ENCODE measurements at places on chromosomes 16 and 17.

- H3K4me1 ChIP-seq: peaks cover 5% of the 10 kb centered on the region
- no peaks in the 10 kb centered on the region for H3K27me3 ChIP-seq
- no peak overlapping the region for H3K27ac ChIP-seq
- no peaks in the 10 kb centered on the region for H3K36me3 ChIP-seq
These were observed 22.9 kb upstream of the C1QL1 start for GRCh38 chr17:44990994-44991393.

GRCh38 chr16:73214825-73215677 is 167.1 kb upstream of the ZFHX3 start:
- peaks cover 21% of the 10 kb centered on the region for H3K4me1 ChIP-seq
- no peaks in the 10 kb centered on the region for H3K27me3 ChIP-seq
- H3K27ac ChIP-seq: peak overlapping the region; percentile 41
- DNase-seq: no peak
- no peaks in the 10 kb centered on the region for H3K36me3 ChIP-seq
- no peak overlapping the region for H3K4me3 ChIP-seq

GRCh38 chr17:43587647-43588046 is 41.5 kb upstream of the ETV4 start:
- H3K4me1 ChIP-seq: peaks cover 4% of the 10 kb centered on the region
- H3K4me3 ChIP-seq: no peak overlapping the region
- H3K27ac ChIP-seq: no peak overlapping the region
- DNase-seq: no peak
- no peaks in the 10 kb centered on the region for H3K36me3 ChIP-seq

DNA sequence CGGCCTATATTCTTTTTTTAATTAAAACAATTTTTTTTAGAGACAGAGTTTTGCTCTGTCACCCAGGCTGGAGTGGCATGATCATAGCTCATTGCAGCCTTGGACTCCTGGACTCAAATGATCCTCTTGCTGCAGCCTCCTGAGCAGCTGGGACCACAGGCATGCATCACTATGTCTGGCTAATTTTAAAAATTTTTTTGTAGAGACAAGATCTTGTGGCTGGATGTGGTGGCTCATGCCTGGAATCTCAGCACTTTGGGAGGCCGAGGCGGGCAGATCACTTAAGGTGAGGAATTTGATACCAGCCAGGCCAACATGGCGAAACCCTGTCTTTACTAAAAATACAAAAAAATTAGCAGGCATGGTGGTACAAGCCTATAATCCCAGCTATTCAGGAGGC is 54.8 kb upstream of the MSI2 start:
- no peak for DNase-seq
- no peaks in the 10 kb centered on the region for H3K36me3 ChIP-seq
- H3K4me1 ChIP-seq: no peaks in the 10 kb centered on the region
- no peak overlapping the region for H3K27ac ChIP-seq
- no peak overlapping the region for H3K4me3 ChIP-seq

DNA sequence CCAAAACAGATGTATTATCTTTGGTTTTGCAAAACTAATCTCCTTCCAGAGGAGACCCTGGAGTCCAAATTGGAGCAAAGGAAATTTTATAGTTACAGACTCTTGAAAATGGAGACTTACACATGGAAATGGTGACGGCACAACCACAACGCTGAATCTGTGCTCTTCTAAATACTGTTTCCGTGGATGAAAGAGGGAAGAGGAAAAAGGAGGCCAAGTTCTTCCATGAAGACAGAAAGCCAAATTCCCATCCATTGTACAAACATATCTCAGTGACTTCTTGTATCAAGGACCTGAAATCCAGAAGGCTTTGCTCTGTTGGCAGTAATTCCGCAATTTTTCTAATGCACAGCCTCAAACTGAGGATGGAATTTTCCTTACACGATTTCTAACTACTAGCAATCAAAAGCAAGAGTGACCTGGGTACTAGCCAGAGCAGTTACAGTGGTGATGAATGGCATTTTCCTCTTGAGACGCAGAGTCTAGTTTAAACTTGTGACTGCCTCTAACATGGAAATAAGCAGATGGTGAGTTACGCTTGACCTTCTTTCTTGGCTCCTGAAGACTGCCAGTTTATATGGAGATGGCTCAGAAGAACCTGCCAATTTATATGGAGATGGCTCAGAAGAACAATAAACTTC is 38.5 kb downstream of the VPS53 start:
- H3K4me3 ChIP-seq: no peak overlapping the region
- peak overlapping the region; percentile 57 for H3K27ac ChIP-seq
- peaks cover 15% of the 10 kb centered on the region for H3K4me1 ChIP-seq
- no peaks in the 10 kb centered on the region for H3K36me3 ChIP-seq
- no peak for DNase-seq

DNA sequence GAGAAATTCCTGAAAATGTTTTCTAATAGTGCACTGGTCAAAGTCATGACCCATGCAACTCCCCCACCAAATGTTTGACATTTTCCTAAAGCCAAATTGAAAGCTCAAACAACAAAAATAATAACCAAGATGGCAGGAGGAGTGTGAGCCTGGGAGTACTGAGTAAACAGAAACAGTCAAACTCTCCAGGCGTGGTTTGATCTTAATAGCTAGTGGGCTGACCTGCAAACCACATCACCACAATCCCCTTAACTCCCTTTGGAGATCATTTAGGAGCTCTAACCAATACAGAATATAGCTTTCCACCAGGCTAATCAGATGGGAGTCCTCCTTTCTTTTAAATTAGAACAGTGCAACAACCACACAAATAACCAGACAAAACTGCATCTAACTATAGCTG is 19.2 kb upstream of the MEIOC start:
- DNase-seq: no peak
- H3K36me3 ChIP-seq: no peaks in the 10 kb centered on the region
- no peaks in the 10 kb centered on the region for H3K27me3 ChIP-seq
- no peaks in the 10 kb centered on the region for H3K4me1 ChIP-seq
- no peak overlapping the region for H3K4me3 ChIP-seq
- no peak overlapping the region for H3K27ac ChIP-seq

DNA sequence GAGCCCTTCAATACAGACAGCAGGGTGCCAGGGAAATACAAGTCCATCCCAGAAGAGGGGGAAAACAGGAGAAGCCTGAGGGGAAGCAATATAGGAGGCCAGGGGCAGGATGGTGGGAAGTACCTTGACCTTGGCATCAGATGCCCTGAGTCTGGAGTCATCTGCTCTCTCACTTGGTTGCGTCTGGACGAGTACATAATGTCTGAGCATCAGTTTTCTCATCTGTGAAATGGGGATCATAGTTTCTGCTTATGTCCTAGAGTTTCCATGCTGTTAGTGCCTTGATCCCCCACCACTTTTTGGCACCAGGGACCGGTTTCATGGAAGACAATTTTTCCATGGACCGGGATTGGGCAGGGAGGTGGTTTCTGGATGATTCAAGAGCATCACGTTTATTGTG is 2.3 kb downstream of the STAT5A start:
- no peak for DNase-seq
- H3K4me3 ChIP-seq: no peak overlapping the region
- no peak overlapping the region for H3K27ac ChIP-seq
- H3K4me1 ChIP-seq: peaks cover 32% of the 10 kb centered on the region
- peaks cover 16% of the 10 kb centered on the region for H3K36me3 ChIP-seq
- H3K27me3 ChIP-seq: no peaks in the 10 kb centered on the region

GRCh38 chr16:27080895-27081294 is 14.2 kb downstream of the C16orf82 start:
- DNase-seq: no peak
- no peaks in the 10 kb centered on the region for H3K4me1 ChIP-seq
- H3K36me3 ChIP-seq: no peaks in the 10 kb centered on the region
- no peak overlapping the region for H3K27ac ChIP-seq
- H3K27me3 ChIP-seq: no peaks in the 10 kb centered on the region

- H3K4me3 ChIP-seq: peak overlapping the region; percentile 88
- peaks cover 13% of the 10 kb centered on the region for H3K4me1 ChIP-seq
- no peaks in the 10 kb centered on the region for H3K36me3 ChIP-seq
- H3K27ac ChIP-seq: no peak overlapping the region
- no peak for DNase-seq
These were observed 663 bp upstream of the GINS2 start for GRCh38 chr16:85689285-85689949.

DNA sequence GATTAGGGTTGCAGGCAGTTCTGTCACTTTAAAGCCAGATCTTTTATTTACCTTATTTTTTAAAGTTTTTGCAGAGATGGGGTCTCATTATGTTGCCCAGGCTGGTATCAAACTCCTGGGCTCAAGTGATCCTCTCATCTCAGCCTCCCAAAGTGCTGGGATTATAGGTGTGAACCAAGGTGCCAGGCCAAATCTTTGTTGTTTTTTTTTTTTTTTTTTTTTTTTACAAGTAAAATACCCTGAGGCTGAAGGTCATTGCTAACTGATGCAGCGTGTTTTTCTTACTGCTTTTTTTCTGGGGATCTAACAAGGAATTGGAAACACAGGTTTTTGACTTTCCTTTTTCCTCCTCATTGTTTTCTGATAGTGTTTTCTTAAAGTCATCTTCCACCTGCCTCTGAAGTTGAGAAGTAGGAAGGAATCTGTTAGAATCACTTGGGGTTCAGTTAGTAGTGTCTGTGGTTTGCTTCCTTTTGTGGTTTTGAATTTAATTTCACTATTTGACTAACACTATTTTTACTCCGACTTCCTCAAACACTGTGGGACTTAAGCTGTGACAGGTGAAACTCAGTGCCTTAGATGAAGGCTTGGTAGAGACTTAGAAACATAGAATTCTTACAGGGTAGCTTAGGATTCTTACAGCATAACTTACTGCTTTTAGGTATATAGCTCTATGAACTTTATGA is 22.2 kb downstream of the CLTC start:
- H3K4me1 ChIP-seq: peaks cover 91% of the 10 kb centered on the region
- no peaks in the 10 kb centered on the region for H3K27me3 ChIP-seq
- no peak overlapping the region for H3K4me3 ChIP-seq
- peaks cover 2% of the 10 kb centered on the region for H3K36me3 ChIP-seq
- no peak overlapping the region for H3K27ac ChIP-seq

GRCh38 chr16:79422064-79422463 is 178.5 kb downstream of the MAF start:
- no peak for DNase-seq
- H3K36me3 ChIP-seq: no peaks in the 10 kb centered on the region
- no peaks in the 10 kb centered on the region for H3K27me3 ChIP-seq
- H3K4me3 ChIP-seq: no peak overlapping the region

- no peak overlapping the region for H3K27ac ChIP-seq
- H3K4me3 ChIP-seq: peak overlapping the region; percentile 72
- peaks cover 2% of the 10 kb centered on the region for H3K4me1 ChIP-seq
- DNase-seq: no peak
These were observed 1.1 kb upstream of the PGAP3 start for GRCh38 chr17:39688945-39689344.

- H3K27me3 ChIP-seq: no peaks in the 10 kb centered on the region
- H3K27ac ChIP-seq: peak overlapping the region; percentile 99
- no peaks in the 10 kb centered on the region for H3K36me3 ChIP-seq
- peak overlapping the region; percentile 97 for H3K4me3 ChIP-seq
- peaks cover 32% of the 10 kb centered on the region for H3K4me1 ChIP-seq
These were observed 1.2 kb downstream of the SREBF1 start for GRCh38 chr17:17835415-17836249.

DNA sequence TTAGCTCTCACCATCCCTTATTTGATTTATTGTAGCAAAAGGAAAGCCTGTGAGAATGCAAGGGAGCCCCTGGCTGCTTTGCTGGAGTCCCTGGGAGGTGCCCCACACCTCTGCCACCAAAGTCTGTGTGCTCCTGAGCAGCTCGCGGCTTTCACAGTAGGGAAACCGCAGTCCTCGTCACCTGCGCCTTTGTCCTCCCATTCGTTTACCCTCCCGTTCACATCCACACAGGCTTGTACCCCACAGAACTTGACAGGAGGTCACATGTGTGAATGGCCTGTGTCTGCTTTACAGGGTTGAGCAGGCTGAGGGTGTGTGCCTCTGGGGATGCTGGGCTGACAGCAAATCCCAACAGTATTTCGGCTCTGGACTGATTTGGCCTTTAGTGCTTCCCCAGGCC is 152.5 kb downstream of the LGALS9B start:
- no peaks in the 10 kb centered on the region for H3K4me1 ChIP-seq
- no peak overlapping the region for H3K27ac ChIP-seq
- no peaks in the 10 kb centered on the region for H3K27me3 ChIP-seq
- DNase-seq: no peak
- no peak overlapping the region for H3K4me3 ChIP-seq

DNA sequence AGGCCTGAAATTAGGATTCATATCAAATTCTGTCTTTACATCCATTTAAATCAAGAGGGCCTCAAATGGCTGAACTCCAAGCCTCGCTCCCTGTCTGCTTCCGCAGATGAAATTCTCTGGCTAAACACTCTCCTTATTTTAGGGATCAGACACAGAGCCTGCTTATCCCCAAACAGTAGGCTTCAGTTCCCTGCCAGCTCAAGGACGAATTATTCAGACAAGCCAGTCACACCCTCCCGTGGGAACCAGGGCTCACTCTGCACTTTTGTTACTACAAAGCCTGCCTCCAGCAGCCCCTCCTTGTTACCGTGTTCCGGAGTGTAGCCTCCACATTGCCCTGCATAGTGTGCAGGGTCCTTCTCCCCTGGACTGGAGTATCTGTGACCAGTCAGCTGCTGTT is 46.6 kb upstream of the LCMT1 start:
- no peak for DNase-seq
- H3K4me3 ChIP-seq: no peak overlapping the region
- H3K4me1 ChIP-seq: peaks cover 18% of the 10 kb centered on the region

DNA sequence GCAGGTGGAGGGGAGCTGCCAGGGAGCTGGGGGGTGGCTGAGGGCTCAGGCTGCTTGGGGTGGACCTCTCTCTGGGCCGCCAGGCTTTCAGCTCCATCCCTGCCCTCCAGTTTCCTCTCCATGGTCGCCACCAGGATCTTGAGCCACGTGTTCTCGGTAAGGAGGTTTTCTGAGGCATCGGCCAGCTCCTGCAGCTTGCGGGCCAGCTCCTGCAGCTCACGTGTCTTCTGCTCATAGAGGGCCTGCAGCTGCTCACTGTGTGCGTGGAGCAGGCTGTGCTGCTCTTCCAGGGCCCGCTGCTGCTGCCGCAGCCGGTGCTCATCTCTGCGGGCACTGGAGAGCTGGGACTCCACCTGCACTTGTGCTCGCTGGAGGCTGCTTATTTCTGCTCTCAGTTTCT is 11.0 kb downstream of the SNN start:
- peaks cover 28% of the 10 kb centered on the region for H3K4me1 ChIP-seq
- no peak overlapping the region for H3K27ac ChIP-seq
- peaks cover 35% of the 10 kb centered on the region for H3K36me3 ChIP-seq
- H3K27me3 ChIP-seq: no peaks in the 10 kb centered on the region
- DNase-seq: no peak
- no peak overlapping the region for H3K4me3 ChIP-seq

DNA sequence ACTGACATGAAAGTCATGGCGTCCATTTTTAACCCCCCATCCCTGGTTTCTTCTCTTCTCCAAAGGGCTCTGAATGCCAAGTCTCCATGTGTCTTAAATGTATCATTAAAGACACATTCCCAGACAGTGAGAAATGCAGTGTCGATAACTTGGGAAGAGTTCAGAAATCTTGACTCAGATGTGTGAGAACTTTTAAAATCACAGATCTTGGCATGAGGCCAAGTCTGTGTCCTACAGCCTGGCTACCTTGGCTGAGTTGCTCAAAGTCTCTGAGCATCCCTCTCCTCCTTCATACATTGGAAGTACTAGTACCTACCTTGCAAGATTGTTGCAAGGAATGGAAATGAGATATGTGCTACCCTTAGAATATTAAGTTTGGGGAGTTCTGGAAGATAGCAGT is 1046.5 kb upstream of the RBFOX1 start:
- no peak overlapping the region for H3K4me3 ChIP-seq
- no peak overlapping the region for H3K27ac ChIP-seq
- no peak for DNase-seq
- H3K27me3 ChIP-seq: no peaks in the 10 kb centered on the region
- H3K4me1 ChIP-seq: no peaks in the 10 kb centered on the region

- no peak overlapping the region for H3K27ac ChIP-seq
- H3K4me3 ChIP-seq: no peak overlapping the region
These were observed 50.7 kb upstream of the SIAH1 start for GRCh38 chr16:48435906-48436305.

Data from thoracic aorta (tissue), 2 donors.